Uterine smooth muscle cell (primary cell): ENCODE measurements at places on chromosomes 4 and X. TPM values are rescaled to one million over a fixed set of nuclear protein-coding genes. Genes with fewer than 3 reads are reported as not detected.

FUNDC2 gene
- 28.5 and 35.3 TPM in 2 replicates for total RNA-seq

SLIT2 gene
- total RNA-seq, result 57.7 and 97.5 TPM in 2 replicates

GLRA3 gene
- under 0.01 TPM in 1 of 2 replicates, not detected in the other for total RNA-seq

CXorf65 gene
- not detected in 2 replicates for total RNA-seq

CXCL11 gene
- 0.22 TPM in 1 of 2 replicates, not detected in the other for total RNA-seq

NDP gene
- 0.87 and 2.8 TPM in 2 replicates for total RNA-seq

IGFBP7 gene
- total RNA-seq, result 70.4 and 336 TPM in 2 replicates

ACSL4 gene
- 179 and 194 TPM in 2 replicates for total RNA-seq

BCORL1 gene
- total RNA-seq, result 1.00 and 2.6 TPM in 2 replicates

SLC34A2 gene
- total RNA-seq, result not detected in 2 replicates

ARMCX1 gene
- 68.4 and 69.9 TPM in 2 replicates for total RNA-seq

KLB gene
- not detected in 2 replicates for total RNA-seq
